Upper lobe of left lung (tissue), 6 donors: ENCODE measurements at places on chromosomes 1 and 21. TPM values are rescaled to one million over a fixed set of nuclear protein-coding genes. Genes with fewer than 3 reads are reported as not detected.

- H3K4me3 ChIP-seq = no peak overlapping the region
- H3K4me1 ChIP-seq = no peaks in the 10 kb centered on the region
- no peaks in the 10 kb centered on the region for H3K27me3 ChIP-seq
These were observed 119.1 kb upstream of the GALNT2 start for GRCh38 chr1:229947968-229948367.

GRCh38 chr1:162726555-162726954 is 63.9 kb upstream of the HSD17B7 start:
- no peak overlapping the region for H3K27ac ChIP-seq
- no peaks in the 10 kb centered on the region for H3K36me3 ChIP-seq
- no peak overlapping the region for H3K4me3 ChIP-seq
- H3K27me3 ChIP-seq = no peaks in the 10 kb centered on the region
- no peaks in the 10 kb centered on the region for H3K4me1 ChIP-seq

GRCh38 chr1:104456724-104457123 is 707.0 kb downstream of the AMY1C start:
- no peak overlapping the region for H3K27ac ChIP-seq
- H3K36me3 ChIP-seq = no peaks in the 10 kb centered on the region
- H3K4me3 ChIP-seq = no peak overlapping the region
- no peaks in the 10 kb centered on the region for H3K4me1 ChIP-seq
- no peak for DNase-seq
- H3K27me3 ChIP-seq = no peaks in the 10 kb centered on the region

GRCh38 chr1:77354536-77354935 is 72.7 kb downstream of the AK5 start:
- no peaks in the 10 kb centered on the region for H3K4me1 ChIP-seq
- H3K4me3 ChIP-seq = no peak overlapping the region
- no peak overlapping the region for H3K27ac ChIP-seq
- H3K27me3 ChIP-seq = no peaks in the 10 kb centered on the region

DNA sequence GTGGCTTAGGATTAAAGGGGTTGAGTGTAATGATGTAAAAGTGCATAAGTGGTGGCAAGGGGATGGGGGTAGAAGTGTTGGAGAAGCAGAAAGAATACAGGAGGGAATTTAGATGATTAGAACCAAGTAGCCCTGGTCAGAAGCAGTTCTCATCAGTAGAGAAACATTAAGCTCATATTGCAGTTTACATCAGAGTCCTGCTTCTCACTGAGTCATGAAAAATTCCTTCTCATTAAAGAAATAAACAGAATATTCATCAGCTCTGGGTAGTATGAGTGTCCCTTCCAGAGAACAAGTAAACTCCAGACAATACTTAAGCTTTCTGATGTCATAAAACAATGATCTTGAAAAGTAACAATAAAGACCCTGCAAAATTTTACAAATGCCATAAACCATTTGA is 36.5 kb downstream of the LRRIQ3 start:
- no peaks in the 10 kb centered on the region for H3K4me1 ChIP-seq
- no peak overlapping the region for H3K27ac ChIP-seq
- H3K27me3 ChIP-seq = no peaks in the 10 kb centered on the region
- H3K4me3 ChIP-seq = no peak overlapping the region
- no peak for DNase-seq

GRCh38 chr1:246506367-246506673 is 759 bp downstream of the SMYD3 start:
- no peak overlapping the region for H3K27ac ChIP-seq
- no peaks in the 10 kb centered on the region for H3K27me3 ChIP-seq
- H3K36me3 ChIP-seq = no peaks in the 10 kb centered on the region
- H3K4me3 ChIP-seq = peak overlapping the region; percentile 80
- no peak for DNase-seq

DNA sequence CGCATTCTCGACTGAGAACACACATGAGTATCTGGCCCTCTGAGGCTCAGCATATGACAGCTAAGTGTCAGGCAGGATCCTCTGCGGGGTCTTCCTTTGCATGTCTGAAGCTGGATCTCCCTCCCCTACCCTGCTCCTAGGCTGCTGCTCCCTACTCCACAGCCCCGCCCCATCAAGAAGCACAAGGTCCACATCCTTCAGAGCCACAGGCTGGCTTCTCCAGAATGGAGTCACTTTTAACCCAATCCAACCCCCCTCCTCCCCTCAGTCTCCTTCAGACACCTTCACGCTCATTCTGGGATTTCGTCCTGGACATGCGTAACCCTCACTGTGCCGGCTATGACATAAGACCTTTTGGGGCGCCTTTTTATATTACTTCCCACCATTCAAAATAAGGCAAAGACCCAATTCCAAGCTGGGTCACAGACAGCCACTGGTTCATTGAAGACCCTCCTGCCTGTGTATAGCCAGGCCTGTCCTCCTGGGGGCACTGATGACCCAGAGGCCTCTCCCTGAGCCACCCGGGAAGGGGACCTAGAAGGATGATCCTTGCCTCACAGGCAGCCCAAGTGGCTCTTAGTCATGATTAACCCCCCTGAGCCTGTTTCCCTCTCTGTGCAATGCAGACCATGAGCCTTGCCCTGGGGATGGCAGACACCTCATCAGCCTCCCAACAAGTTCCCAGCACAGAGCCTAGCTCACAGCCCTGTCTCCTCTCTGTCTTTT is 4.7 kb downstream of the ADGRB2 start:
- peaks cover 29% of the 10 kb centered on the region for H3K4me1 ChIP-seq
- DNase-seq = no peak
- H3K27me3 ChIP-seq = no peaks in the 10 kb centered on the region
- H3K36me3 ChIP-seq = no peaks in the 10 kb centered on the region

KLF17 gene
- total RNA-seq = 0.30 TPM

FAM167B gene
- 4.4 TPM for total RNA-seq

ZNF362 gene
- total RNA-seq = 19.0 TPM
